ENCODE measurements at places on chromosomes 2 and 18.

DNA sequence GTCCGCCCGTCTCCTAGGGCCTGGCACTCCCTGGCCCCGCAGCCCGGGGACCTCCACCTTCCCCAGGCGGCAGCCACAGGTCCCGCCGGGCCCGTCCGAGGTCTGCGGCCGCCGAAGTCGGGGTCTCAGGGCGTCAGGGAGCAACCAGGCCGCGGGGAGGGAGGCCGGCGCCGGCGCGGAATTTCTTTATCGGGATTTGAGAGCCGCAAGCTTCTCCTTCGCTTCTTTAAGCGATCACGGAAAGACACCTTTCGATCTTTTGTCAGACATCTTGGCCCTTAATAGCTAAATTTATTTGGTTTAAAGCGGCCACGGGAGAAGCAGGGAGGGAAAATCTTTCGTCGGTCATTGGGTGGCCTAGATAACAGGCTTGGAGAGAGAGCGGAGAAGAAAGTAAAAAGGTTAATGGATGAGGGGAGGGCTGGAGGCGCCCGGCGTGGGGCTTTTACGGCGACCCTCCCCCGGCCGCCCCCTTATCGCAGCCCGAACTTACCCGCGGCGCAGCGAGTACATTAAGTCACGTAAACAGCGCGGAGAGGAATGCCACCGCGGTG, 4.3 kb upstream of the GATA6 start:
- no peak for DNase-seq

- no peak for DNase-seq
Measured at GRCh38 chr2:207409517-207409916, 120.2 kb upstream of the CREB1 start.

- no peak for DNase-seq
Measured at GRCh38 chr2:101231937-101232730, 20.6 kb upstream of the CNOT11 start.

DNA sequence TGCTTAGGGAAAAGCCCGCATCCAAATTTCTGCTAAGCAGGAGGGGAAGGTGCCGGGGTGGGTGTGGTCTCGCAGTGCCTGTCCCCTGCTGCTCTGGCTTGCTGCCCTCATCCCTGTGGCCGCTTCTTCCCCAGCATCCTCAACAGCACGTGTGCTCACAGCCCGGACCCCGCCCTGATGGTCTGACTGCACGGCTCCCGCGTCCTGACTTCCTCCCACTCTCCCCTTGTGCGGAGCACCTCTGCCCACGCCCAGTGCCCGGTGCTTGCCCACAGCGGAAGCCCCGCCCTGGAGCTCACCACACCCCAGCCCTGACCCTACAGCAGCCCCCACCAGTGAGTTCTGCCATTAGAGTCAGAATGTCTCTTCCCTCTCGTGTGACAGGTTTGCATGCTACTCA, 277.9 kb downstream of the NDUFA10 start:
- DNase-seq = no peak

DNA sequence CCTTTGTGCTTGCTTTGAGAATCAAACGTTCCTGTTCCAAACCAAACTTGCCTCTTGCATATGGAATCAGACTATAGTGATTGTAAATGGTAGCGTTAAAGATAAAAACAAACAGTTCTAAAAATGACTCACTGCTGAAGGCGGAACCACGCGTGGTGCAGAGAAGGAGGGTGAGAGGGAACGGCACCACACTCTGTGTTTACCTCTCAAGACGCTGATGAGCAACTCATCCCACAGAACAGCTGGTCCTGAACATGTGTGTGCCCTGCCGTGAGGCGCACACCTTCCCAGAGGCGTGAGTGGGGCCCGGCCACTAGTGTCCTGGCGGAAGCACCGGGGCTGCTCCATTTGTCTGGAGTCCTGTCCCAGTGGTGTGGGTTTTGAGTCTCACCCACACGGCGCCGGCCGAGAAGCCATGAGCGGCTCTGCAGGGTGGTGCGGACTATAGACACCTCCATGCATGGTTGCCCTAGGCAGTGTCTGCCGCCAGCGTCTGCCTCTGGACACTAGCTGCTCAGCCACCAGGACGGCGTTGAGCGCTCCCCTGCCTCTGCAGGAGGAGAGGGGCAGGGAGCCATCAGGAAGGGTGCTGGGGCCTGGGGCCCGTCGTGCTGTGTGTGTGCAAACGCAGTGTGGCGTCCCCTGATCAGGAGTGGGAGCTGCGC, 52.1 kb downstream of the NFATC1 start:
- DNase-seq = peak; percentile 36

DNA sequence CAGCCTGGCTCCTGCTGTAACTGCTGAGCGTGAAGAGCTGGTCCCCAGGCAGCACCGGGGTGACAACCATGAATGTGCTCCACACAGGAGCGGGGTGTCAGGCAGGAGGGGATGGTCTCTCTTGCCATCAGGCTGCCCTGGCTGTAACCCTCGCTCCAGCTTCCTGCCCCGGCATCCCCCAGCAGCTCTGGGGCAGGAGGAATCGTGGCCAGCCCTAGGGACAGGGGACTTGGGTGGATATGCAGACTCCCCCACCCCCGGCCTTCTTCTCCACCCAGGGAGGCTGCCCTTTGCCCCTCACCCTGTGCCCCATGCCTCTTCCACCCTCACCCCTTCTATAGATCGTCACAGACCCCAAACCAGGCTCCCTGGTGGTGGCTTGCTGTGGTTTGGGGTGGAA, 69.4 kb upstream of the SMAD7 start:
- DNase-seq = no peak

- no peak for DNase-seq
Measured at GRCh38 chr2:47214990-47215389, 59.9 kb upstream of the STPG4 start.

DNA sequence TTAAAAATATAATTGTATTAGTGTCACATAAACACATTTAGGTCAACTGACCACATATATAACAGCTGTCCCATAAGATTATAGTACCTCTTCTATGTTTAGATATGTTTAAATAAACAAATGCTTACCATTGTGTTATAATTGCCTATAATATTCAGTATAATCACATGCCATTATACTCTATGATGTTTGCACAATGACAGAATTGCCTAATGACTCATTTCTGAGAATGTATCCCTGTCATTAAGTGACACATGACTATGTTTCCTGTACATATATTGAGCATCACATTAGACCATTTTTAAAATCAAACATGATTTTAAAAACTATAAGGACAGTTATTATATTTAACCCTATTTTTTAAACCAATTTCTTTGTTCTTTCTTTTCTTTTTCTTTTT, 89.8 kb downstream of the HS6ST1 start:
- DNase-seq = no peak

DNA sequence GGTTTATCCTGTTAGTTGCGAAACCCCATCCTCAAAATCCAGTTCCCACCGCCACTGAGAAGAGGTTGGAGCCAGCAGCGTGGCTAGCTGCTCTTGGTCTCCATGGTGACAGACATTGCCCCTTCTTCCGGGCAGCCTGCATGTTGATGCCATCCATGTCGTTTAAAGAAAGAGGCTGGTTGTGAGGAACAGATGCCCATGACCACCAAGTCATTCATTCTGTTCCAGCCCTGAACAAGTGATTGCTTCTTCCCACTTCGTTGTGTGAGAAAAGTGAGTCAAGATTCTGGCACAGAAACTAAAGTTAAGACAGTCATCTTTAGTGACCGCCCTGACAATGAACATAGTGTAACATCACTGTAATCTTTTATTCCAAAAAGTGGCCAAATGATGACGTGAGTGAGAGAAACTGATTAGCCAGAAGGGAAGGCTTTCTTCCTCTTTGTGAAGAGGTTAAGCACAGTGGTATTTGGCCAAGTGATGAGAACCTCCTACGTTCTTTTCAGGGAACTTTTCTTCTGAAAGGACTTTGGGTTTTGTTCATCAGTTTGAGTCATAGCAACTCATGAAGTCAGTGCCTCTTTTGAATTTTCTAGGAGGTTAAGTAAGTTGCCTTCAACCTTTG, 272.5 kb downstream of the GALR1 start:
- no peak for DNase-seq

DNA sequence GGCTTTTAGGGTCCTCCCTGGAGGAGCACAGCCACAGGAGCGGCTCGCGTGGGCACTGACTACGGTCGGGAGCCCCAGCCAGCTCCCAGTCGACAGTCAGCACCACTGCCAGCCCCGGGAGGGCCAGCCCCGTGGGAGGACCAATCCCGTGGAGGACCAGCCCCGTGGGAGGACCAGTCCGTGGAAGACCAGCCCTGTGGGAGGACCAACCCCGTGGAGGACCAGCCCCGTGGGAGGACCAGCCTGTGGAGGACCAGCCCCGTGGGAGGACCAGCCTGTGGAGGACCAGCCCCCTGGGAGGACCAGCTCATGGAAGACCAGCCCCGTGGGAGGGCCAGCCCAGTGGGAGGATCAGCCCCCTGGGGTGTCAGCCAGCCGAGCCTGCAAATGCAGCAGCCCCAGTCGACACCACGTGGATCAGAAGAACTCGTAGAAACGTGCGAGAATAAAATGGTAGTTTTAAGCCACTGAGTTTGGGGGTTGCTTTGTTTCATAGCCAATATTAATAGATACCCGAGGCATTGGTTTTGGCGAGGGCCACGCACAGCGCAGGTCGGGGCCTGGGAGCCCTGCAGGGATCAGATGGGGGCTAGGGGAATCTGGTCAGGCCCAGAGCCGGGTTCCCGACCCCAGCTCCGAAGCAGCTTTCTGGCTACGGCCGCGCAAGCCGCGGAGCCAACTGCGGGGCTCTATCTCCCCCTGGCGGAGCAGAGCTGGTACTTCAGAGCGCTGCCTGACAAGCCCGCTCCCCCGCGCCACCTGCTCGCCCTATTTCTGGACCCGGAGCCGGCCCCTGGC, 73.0 kb downstream of the TEX51 start:
- peak; percentile 81 for DNase-seq

GRCh38 chr18:44817831-44818473, 137.3 kb downstream of the SETBP1 start:
- no peak for DNase-seq

DNA sequence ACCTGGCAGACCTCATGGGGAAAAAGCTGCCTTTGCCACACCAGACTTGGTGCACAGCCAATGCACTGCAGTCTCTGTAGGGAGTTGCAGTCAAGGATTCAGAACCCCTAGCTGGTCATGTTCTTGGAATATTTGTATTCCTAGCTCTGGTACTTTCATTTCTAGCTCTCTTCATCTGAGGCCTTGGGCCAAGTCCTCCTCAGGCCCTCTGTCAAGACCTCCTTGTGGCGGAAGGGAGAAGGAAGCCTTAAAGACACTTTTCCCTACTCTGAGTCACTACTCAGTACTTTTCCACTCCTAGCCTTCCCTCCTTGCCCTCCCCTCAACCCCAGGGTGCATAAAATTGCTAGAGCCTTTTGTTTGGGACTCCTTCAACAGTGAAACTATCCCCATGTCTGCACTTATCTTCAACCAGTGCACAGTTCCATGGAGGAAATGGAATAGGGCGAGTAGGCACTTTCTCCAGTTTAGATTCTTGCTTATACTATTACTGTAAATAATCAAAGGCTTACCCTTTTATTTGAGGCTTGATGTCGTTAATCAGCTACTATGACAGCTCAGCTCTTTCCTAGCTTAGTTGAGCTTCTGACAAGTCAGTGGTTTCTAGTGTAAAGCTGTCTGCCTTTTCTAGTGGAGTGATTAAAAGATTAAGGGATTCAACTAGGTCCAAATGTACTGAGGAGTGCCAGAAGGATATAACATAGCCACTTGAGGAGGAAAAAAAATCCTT, 15.8 kb downstream of the M1AP start:
- no peak for DNase-seq

GRCh38 chr2:67879586-67880290, 183.1 kb downstream of the C1D start:
- no peak for DNase-seq

- peak; percentile 68 for DNase-seq
Measured at GRCh38 chr2:197498937-197499593, 575 bp downstream of the HSPD1 start.

DNA sequence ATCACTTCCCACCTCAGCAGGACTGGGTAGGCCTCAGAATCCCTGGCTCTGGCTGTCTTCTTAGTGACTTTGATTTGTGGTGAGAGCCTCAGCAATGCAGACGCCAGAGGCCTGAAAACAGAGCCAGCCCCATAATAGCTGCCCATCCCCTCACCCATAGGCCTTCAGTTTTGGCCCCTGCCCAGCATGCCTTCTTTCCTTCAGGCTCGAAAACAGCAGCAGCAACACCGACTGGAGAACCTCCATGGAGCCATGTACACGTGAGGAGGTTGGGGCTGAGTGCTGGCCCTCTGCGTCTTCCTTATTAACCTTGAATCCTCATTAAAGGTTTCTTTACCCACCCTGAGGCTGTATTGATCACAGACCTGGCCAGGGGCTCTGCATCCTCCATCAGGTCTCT, 1.7 kb downstream of the RNF181 start:
- no peak for DNase-seq

- DNase-seq = no peak
Measured at GRCh38 chr18:61896757-61897156, 4.0 kb upstream of the RNF152 start.

DNA sequence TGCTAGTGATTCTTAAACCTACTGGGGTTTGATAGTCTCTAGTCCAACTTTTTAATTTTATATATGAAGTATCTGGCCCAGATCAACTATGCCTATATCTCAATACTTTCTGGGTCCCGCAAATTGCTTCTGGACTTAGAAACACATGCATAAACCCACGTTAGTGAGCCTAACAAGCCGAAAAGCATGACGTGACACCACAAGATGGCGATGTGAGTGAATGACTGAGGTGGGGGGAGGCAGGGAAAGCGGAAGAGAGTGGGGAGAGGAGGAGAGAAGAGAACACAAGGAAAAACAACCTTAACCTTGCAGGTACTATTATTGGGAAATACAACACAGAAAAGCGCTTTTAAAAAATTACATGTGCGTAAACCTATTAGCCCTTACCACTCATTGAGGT, 13.8 kb downstream of the PDIA6 start:
- no peak for DNase-seq

- no peak for DNase-seq
Measured at GRCh38 chr2:109155553-109156451, 26.8 kb downstream of the SH3RF3 start.

GRCh38 chr2:9627310-9627709, 3.5 kb downstream of the YWHAQ start:
- DNase-seq = peak; percentile 45

DNA sequence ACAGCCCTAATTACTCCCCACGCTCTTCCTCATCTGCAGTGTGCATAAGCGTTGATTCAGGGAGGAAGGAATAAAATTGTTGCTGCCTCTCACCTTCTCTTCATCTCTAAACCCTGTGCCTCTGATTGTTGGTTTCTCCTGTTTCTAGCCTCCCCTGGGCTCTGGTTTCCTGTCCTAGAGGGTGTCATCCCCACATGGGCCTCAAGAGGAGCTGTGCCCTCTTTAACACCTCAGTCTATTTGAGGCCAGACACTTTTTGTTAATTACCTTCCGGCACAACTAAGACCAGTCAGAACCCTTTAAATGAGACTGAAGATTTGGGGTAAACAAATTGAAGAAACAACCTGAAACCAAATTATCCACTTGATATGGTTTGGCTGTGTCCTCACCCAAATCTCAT, 9.7 kb downstream of the CTAGE1 start:
- DNase-seq = no peak

DNA sequence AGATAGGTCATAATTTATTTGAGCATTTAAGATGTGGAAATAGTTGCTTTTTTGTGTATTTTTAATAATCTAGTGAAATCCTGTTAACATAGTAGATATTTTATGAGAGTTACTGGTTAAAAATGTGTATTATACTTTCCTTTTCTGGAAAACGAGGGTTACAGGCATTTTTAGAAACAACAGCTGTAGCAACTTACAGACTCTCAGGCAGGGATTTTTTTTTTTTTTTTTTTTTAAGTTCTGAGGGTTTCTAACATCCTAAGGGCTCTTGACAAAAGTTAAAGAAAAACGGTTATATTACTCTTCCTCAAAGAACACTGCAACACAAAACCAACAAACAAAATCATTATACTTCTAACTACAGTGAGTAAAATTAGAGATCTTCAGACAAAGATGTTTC, 205.9 kb downstream of the ACKR3 start:
- no peak for DNase-seq

Data from activated CD4-positive, alpha-beta T cell treated with anti-CD3 and anti-CD28 coated beads for 48 hours (primary cell).